ENCODE measurements at places on chromosomes 3 and 15.

DNA sequence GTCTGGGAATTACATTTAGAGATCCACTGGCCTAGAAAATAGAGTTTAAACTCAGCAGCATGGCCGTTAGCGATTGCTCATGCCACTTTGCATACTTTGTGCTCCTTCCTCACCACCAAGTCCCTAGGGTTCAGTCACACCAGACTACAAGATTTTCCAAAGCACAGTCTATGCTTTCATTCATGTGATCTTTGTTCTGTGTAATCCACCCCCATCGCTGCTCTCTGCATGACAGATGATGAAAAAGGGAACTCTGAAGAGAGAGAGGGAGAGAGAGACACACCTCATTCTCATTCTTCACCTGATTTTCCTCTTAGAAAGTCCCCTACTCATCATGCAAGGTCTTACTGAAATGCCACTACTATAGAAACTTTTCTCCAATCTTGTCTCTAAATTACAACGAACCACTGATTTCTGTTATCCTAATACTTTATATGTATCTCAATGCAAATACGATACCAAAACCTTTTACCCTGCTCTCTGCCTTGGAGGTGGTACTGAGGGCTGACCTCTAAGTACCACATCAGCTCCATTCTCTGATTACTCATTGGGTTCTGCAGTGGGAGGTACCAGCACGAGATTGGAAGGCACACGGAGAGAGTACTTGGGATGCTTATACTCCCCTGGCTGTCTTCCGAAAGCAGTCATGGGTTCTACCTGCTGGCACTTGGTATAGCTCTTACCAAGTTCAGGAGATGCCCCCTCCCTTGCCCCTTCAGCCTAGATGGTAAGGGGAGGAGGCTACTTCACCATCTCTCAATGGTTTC lies 1.1 kb upstream of the PARP15 start:
- peak; percentile 97 for DNase-seq

DNA sequence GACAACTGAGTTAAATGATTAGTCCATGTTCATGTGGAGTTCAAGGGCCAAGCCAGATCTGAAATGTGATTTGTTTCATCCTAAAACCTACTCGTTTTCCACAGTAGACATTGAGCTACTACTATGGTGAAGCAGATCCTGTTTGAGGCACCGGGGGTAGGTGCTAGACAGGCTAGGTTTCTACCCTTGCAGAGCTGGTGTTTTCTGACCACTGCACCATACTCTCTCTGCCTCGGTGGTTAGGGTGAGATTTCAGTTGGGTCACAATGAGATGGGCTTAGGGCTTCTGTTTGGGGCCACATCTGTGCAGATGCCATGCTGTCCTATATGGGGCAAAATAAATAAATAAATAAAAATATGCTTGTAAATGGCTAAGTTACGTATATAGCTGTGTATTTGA lies 99.3 kb downstream of the OXNAD1 start:
- no peak for DNase-seq

DNA sequence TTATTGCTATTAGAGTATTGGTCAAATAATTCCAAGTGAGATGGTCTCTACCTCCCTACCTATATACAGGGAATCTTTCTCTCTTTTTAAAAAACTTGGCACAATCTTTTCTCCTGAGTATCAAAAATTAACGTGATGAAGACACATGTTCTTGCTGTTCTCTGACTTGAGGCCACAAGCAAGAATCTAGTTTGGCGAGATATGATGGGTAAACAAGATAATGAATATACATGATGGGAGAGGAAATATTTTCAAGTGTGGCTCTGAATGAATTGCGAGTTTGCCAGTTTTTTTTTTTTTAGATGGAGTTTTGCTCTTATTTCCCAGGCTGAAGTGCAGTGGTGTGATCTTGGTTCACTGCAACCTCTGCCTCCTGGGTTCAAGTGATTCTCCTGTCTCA lies 11.6 kb downstream of the NR1D2 start:
- no peak for DNase-seq

- no peak for DNase-seq
Observed at GRCh38 chr15:98599909-98600691, 48.2 kb upstream of the IGF1R start.

- peak; percentile 67 for DNase-seq
Observed at GRCh38 chr3:8777201-8777977, 8.0 kb upstream of the OXTR start.

- no peak for DNase-seq
Observed at GRCh38 chr3:154795582-154795981, 284.5 kb upstream of the MME start.

- DNase-seq: no peak
Observed at GRCh38 chr15:74889390-74889882, 406 bp upstream of the MPI start.

DNA sequence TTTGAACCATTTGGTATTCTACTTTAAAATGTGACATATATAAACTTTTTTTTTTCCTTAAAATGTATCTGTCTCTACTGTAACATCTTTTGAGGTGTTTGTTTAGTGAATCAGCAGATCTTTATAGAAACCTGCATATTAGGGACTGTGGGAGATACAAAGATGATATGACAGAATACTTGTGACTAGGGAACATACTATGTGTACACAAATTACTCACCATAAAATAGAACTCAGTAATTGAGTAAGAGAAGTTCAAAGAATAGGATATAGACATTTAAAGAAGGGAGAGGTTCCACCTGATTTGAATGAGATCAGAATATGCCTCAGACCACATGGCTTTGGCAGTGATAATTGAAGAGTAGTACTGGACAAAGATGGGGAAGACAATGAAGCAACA lies 47.9 kb downstream of the ATP2C1 start:
- DNase-seq: no peak

DNA sequence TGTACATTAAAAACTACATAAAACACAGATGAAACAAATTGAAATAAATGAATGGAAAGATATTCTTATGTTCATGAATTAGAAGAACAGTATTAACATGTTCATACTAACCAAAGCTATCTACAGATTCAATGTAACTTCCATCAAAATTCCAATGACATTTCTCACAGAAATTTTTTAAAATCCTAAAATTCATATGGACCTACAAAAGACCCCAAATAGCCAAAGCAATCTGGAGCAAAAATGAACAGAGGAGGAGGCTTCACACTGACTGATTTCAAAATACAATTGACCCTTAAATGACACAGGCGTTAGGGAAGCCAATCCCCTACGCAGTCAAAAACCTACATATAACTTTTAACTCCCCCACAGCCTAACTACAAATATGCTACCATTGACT lies 39.4 kb downstream of the KPNA1 start:
- no peak for DNase-seq

- DNase-seq: no peak
Observed at GRCh38 chr3:28485164-28485563, 136.5 kb upstream of the AZI2 start.

DNA sequence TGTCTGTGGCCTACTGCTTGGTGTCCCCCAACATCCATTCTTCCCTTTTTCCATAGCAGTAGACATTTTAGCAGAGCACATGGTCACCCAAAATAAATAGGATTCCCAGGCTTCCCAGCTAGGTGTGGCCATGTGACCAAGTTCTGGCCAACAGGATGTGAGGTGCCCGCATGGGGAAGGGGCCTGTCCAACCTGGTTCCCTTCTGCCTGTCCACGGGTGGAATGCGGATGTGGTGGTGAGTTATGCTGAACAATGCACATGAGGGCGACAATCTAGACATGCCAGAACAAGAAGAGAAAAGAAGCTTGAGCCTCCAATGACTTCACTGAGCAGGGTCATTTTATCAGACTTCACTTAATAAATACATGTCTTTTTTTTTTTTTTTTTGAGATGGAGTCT lies 77.6 kb upstream of the DLG1 start:
- no peak for DNase-seq

DNA sequence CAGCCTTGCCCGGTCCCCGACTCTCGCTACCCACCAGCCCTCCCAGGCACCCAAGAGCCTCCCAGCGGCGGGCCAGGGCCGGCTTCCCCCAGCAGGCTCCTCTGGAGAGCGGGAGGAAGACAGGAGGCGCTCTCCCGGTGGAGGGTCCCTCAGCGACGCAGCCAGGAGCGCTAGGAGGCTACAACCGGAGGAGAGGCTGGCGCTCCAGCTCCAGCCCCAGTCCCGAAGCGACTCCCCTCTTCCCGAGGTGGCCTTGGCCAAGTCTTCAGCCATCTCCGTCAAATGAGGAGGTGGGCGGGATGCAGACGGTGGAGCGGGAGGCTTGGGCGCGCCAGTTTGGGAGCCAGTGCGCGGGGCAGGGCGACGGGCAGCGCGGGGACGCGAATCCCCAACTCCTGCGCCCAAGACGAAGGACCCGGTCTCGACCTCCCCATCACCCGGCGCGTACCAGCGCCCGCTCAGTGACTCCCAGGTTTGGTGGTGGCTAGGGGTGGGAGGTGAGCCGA lies 722 bp downstream of the CHRNA3 start:
- no peak for DNase-seq

DNA sequence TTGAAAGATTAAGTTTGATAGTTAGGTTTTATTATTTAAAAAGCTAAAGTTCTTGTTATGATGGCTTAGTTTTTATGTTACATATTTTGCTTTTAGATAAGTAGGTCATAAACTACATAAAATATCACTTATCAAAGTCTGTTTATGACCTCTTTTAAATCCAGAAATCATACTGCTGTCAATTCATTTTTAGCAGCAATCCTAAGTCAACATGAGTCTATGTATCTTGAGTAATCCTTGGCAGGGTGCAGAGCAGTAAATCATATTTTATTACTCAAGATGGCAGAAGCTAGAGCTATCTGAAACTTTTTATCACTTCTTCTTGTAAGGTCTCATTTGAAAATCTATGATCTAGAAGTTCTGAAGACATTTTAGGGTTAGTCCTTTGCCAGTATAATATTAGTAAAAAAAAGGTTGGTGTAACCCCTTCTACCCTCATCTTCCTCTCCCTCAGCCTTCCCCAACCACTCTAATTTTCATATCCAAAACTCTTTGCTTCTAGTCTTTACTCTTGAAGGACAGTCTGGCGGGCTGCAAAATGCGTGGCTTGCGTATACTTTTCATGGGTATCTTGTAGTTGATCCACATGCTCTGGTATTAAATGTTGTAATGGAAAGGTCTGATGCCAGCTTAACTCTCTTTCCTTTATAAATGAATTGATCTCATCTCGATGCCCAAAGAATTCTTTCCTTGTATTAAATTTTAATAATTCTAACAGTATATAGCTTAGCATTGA lies 134.0 kb upstream of the THRB start:
- no peak for DNase-seq

- no peak for DNase-seq
Observed at GRCh38 chr15:71677352-71677751, 133.0 kb upstream of the NR2E3 start.

DNA sequence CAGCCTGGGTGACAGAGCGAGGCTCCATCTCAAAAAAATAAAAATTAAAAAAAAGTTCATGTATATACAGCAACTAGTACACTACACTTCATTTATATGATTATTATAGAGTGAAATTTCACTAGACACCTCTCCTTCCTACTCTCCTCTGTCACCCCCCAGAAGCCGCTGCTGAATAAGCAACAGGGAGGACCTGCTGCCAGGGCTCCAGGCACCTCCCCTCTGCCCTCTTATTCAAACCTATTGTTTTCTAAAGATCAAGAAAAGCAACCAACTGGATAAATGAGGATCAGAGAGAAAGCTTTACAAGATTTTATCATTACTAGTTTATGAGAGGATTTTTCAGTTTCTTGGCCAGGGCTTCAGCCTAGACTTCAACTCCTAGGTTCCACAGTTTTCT lies 71.5 kb downstream of the DHX30 start:
- DNase-seq: no peak

GRCh38 chr3:77464111-77464688 lies 424.3 kb downstream of the ROBO2 start:
- no peak for DNase-seq

DNA sequence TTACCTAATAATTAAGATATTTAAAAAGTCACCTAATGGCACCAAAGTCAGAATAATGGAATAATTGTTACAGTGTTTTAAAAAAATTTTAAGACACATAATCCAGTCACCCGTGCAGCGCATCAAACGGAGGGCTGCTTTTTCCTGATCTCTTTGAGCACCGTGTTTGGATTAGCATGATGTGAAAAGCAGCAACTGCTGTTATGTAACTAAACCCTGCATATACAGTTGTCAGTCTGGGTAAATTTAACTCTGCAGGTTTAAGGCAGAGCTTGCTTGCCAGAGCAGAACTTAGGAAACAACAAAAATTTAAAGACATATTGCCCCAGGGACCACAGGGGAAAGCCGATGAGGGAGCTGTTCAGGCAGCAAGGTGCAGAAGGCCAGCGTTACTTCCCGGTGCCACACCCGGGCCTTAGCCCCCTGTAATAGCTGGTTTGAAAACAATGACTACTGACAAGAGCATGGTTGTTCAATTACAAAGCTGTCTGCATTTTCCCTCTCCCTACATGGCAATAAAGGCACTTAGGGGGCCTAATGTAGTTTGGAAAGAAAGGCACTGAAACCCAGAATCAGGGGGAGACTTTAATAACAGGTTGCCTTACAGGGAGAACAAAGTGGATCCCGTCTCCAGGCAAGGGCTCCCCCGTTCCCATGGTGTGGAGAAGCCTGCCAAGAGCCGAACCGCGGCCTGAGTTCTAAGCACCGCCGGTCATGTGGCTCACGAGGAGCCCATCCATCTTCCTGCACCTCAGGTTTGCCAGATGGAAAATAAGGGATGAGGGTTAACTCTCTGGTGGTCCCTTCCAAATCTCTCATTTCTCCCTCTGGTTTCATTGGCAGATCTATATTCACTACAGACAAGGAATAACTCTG lies 32.2 kb downstream of the RORA start:
- no peak for DNase-seq

DNA sequence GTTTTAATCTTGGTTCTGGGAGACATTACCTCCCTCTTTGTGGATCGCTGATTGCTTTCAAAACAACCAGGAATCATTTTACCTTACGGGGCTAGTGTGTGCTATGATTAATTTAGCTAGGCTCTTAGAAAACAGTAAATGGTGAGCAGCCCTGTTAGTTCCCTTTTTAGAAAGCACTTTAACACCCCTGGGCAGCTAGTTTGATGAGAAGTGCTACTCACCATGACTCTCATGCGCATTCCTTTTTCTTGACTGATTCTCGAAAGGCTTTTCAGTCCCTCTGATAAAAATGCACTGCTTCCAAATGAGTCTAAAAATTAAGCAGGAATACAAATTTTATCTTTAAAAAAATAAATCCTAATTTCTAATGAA lies 75.3 kb upstream of the LEKR1 start:
- no peak for DNase-seq

DNA sequence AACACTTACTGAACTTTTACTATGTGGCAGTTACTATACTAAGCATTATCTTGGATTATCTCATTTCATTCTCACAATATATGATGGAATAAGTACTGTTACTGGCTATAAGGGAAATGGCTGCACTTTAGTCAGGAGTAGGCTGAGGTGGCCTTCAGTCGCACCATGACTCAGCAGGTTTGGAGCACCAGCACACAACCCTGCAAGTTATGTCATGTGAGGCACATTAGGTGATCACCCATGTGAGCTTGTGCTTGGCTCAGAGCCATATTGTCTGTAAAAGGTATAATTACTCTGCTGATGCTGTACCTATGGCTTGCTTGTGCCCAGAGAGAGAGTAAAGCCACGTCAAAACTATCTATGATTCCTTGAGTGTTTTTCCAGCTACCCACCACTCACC lies 54.1 kb upstream of the TIPARP start:
- DNase-seq: peak; percentile 69

GRCh38 chr3:102054543-102055080 lies 205.3 kb downstream of the NFKBIZ start:
- DNase-seq: no peak

- DNase-seq: no peak
Observed at GRCh38 chr15:73474785-73475184, 31.8 kb downstream of the REC114 start.
